ENCODE measurements at places on chromosomes 1 and 21.

DNA sequence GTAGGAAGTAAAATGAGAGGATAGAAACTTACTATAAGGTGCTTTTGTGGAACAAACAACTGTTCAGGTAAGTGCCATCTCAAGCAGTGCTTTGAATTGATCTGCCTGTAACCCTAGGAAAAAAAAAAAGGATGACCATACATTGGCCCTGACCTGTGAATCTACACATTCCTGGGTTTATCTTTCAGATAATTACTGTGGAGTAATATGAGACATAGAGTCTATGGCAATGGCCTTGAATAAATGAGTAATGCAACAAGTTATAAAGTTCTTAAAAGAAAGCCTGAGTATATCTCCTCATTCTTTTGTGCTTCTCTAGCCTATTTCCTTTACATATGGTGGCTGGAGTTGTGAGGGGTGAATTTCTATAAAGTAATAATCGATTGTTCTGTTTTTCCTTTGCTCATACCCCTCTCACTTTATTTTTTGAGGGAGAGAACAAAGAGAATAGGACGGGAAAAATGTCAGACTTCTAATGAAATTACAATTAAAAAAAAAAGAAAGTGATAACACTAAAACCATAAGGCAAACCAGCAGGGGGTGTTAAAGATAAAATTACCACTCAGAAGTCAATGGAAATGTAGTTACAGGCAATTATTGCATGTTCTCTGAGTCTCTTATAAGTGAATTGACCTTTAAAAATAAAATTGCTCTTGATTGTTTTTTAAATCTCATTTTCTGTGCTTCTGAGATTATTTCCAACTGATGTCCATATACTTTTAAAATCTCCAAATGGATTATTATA is 12.4 kb upstream of the ATP1A1 start:
- no peaks in the 10 kb centered on the region for H3K36me3 ChIP-seq
- H3K4me3 ChIP-seq: no peak overlapping the region
- H3K27me3 ChIP-seq: no peaks in the 10 kb centered on the region
- DNase-seq: peak; percentile 19

DNA sequence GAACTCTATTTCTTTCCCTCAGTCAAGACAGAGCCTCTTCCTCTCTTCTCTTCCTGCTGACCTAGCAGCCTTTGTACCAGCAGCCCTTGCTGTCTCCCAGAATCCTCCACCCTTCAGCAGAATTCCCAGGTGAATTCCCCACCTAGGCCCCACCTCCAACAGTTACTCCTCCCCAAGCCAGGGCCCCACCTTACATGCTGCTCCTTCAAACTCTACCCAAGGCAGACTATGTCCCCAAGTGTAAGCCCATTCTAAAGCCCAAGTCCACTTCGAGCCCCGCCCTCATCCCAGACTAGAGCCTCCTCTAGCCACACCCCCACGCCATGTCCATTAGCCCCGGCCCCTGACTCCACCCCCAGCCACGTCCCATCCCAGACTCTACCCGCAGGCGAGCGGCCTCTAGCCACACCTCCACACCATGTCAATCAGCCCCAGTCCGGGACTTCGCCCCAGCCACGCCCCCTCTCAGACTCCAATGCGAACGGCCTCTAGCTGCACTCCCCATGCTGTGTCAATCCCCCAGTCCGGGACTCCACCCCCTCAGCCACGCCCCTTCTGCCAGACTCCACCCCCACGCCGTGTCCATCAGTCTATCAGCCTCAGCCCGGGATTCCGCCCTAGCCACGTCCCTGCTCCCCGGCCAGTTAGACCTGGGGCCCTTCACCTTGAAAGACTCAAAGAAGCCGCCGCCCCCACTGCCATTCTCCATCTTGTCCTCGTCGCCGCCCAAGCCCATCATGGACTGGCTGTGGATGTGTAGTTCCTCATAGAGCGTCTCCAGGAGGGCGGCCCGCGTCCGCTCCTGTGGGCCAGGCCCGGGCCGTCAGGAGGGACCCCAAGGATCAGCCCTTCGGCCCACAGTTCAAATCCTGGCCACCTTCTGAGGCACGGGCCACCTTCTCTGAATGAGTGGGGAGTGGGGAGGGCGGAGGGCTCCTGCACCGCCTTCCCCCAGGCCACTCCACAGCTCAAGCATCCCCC is 61.3 kb downstream of the RAP1GAP start:
- DNase-seq: peak; percentile 74
- H3K4me1 ChIP-seq: peaks cover 6% of the 10 kb centered on the region
- no peak overlapping the region for H3K27ac ChIP-seq
- no peaks in the 10 kb centered on the region for H3K36me3 ChIP-seq

DNA sequence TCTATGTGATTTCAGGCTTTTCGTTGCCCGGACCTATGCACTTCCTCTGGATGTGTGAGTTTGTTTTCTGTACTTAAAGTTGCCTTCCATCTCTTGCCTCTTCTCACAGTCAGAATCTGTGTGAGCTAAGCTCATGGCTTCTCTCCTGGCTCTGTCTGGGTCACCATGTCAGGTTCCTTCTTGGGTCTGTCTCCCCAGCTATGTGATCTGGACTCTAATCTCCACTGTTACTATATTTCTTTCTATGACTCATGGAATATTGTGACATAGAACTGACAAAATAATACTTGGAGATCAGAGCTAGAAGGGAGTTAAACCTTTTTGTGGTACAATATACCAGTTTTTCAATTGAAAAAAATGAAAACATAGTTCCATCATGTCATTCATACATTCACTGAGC is 172.7 kb upstream of the FGGY start:
- H3K27me3 ChIP-seq: no peaks in the 10 kb centered on the region
- DNase-seq: no peak
- H3K27ac ChIP-seq: no peak overlapping the region
- no peaks in the 10 kb centered on the region for H3K36me3 ChIP-seq
- no peak overlapping the region for H3K4me3 ChIP-seq

- no peak overlapping the region for H3K4me3 ChIP-seq
- H3K4me1 ChIP-seq: no peaks in the 10 kb centered on the region
- no peaks in the 10 kb centered on the region for H3K27me3 ChIP-seq
- no peaks in the 10 kb centered on the region for H3K36me3 ChIP-seq
These were observed 102.1 kb downstream of the DAB1 start for GRCh38 chr1:57321776-57322175.

DNA sequence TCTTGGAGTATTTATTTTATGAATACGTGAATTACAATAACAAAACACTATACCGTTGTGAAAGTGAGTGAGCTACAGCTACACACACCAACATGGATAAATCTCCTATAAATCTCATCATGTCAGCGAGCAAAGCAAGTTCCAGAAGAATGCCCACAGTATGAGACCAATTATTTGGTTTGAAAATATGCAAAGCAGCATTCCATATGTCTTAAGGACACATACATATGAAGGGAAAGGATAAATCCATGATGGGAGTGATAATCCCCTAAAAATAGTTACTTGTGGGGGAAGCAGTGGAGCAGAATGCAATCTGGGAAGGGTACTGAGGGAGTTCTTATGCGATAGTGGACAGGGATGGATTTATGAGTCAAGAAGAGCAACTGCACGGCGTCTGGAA is 261.3 kb downstream of the DISC1 start:
- no peak for DNase-seq
- H3K27me3 ChIP-seq: no peaks in the 10 kb centered on the region
- H3K27ac ChIP-seq: no peak overlapping the region
- H3K4me3 ChIP-seq: no peak overlapping the region
- H3K36me3 ChIP-seq: no peaks in the 10 kb centered on the region
